ENCODE measurements at places on chromosomes 16 and 17. TPM values are rescaled to one million over a fixed set of nuclear protein-coding genes. Genes with fewer than 3 reads are reported as not detected.

DNA sequence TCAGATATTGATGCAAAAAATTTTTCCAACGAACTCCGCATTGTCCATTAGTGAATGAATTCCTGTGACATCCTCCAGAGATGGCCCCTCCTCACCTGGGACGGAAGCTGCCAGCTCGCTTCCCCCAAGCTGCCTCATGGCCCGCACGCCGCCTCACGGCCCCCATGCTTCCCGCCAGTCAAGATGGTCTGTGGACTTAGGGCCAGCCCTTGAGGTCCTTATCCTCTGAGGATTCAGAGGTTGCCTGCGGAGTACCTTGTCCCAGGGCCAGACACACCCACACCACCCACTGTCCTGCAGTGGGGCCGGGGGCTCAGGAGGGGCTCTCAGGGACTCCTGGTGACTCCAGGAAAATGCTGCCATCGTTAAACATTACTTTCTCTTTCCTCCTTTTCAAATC is 73.6 kb downstream of the SEC14L1 start:
- no peak for DNase-seq

- DNase-seq: no peak
Observed at GRCh38 chr17:78423961-78424675, 45.7 kb downstream of the PGS1 start.

TNFRSF17 gene
- total RNA-seq: not detected

DNA sequence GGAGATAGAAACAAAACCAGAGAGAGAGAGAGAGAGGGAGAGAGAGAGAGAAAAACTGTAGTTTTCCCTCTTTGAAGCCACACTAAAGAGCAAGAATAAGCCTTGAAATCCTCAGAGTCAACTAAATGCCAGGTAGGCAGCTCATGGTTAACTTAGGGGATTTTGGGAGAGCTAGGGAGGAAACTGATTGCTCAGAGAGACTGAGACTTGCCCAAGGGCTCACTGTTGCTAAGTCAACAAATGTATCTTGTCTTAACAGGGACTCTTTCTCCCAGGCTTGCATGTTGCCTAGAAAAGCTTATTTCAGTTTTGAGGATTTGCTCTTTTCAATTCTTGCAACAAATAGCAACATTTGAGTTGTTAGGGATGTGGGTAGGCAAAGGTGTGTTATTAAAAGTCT is 4.5 kb upstream of the SLC5A11 start:
- no peak for DNase-seq

- DNase-seq: no peak
Observed at GRCh38 chr16:63652091-63652490, 1469.8 kb downstream of the CDH11 start.

DNA sequence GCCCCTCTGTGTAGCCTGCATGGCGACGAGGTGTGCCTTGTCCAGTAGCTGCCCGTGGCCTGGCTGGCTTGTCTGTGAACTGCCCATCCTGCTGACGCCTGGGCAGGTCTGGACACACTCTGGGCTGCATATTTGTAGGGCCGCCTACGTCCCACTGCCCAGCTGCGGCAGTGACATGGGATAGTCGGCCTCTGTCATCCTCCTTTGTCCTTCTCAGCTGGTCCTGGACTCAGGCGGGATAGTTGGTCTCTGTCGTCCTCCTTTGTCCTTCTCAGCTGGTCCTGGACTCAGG is 14.5 kb downstream of the CARD14 start:
- no peak for DNase-seq

PRSS21 gene
- not detected for total RNA-seq

NRN1L gene
- total RNA-seq: not detected

DNA sequence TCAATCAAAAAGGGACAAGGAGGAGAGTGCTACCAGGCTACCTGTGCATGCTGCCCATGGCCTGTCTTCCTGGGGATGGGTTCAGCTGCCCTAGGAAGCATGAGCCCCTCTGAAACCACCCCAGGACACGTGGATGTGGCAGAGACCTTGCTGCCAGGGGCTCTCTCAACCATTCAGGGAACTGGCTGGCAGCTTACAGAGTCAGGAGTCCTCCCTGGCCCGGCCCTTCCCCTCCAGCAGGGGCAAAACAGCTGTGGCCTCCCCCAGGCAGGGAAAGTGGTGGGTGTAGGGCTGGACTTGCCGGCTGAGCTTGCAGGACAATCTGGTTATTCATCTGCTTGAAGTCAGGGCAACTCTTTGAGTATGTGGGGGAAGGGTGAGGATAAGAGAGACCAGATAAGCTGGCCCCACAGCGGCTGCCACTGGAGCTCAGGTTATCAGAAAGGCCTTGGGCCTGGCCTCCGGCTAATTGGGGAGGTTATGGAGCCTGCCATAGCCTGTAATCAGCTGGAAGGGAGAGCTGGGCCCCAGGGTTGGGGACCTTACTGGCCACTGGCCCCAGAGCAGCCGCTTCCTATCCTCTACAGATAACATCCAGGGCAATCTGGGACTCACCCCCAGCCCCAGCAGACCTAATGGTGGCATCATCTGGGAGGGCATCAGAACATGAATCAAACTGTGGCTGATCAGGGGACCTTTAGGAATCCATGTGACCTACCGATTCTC is 5.6 kb upstream of the TBX2 start:
- no peak for DNase-seq

DNA sequence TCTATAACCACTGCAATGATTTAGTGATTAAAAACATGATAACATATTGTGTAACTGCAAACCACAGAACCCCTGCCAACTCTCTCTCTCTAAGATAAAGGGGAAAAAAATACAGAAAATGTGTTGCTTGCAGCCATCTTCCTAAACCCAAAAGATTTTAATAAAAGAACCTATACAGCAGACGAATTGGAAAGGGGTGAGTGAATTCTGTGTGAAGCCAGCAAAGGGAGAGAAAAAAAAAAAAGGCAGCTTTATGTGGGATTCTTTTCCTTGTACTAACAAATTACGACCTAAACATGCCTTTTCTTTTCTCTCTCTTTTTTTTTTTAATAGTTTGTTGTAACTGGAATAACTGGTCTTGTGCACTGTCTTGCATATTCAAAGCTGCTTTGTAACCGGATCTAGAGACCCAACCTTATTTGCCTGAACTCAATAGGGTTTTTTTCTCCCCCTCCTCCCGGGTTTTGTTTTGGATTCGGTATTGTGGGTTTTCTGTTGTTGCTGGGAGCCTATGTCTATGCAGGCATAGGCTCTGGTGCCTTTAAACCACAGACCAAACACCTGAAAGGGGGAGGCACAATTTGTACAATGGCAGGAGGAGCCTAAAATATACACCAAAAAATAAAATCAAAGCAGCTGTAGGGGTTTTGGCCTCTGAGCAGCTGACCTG is 7.0 kb upstream of the ZFHX3 start:
- peak; percentile 39 for DNase-seq

DNA sequence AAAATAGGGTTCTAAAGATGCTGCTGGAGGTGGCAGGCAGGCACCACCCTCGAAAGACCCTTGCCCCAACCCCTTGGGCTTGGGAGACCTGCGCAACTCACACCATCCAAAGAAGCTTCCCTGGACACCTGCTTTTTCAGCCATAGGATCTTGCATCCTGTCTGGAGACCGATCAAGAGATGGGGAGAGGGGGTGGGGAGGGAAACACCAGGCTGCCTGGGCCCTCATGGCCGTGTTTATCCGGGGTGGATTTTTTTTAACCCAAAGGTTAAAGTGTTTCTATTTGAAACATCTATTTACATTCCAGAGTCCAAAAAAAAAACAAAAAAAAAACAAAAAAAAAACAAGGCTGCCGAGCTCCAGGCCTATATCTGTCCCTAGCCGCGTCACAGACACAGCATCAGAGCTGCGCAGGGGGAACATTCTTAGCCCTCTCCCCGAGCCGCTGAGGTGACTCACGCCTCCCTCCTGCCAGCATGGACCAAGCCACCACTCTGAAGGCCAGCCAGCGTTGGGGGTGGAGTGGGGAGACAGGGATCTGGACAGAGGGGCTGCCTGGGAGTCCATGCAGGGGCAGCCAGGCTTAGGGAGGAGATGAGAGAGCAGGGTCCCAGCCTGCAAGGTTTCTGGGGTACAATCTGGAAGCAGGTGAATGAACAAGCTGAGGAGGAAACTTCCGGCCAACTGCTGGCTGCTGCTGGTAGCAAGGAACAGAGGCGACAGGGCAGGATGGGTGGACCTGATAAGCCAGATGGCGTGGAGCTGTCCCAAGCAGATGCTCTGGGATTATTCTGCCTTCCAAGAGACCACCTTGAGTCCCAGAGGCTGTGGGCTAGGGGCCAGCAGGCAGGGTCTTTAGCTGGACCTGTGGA is 14.8 kb downstream of the HDAC5 start:
- no peak for DNase-seq

RHBDF2 gene
- 38.5 TPM for total RNA-seq

DNA sequence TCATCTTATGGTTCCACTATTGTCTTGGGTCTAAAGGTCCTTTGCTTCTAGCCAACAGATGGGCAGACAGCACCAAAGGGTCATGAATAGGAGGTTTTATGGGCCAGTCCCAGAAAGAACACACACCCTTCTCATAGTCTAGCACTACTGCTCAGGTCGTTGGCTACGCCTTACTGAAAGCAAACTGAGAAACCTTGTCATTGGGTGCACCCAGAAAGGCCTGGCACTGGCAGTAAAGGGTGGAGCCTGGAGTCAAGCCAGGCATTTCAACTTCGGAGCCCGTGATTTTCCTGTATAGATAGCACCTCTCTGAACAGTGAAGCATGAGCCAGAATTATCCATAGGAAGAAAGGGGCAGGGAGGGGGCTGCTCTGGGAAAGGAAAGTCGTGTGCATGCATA is 74.9 kb downstream of the VAT1L start:
- no peak for DNase-seq
